ENCODE measurements at places on chromosomes 7 and 10. TPM values are rescaled to one million over a fixed set of nuclear protein-coding genes. Genes with fewer than 3 reads are reported as not detected.

GATA3 gene
- total RNA-seq = not detected

DKK1 gene
- 134 TPM for total RNA-seq

OR2A7 gene
- total RNA-seq = 0.07 TPM

GPER1 gene
- total RNA-seq = 3.2 TPM

FKBP6 gene
- total RNA-seq = not detected

FGL2 gene
- 86.5 TPM for total RNA-seq

PLCE1 gene
- total RNA-seq = 2.5 TPM

TSC22D4 gene
- total RNA-seq = 20.6 TPM

ITIH5 gene
- total RNA-seq = 3.6 TPM

PITX3 gene
- 0.13 TPM for total RNA-seq

ANXA8 gene
- not detected for total RNA-seq

TMEM184A gene
- total RNA-seq = 0.03 TPM

PLXNA4 gene
- total RNA-seq = 29.5 TPM

CYP2E1 gene
- 0.86 TPM for total RNA-seq

IQUB gene
- 0.85 TPM for total RNA-seq

BUD23 gene
- total RNA-seq = 37.6 TPM

INTS1 gene
- total RNA-seq = 58.3 TPM
